ENCODE measurements at places on chromosomes 6 and 20.
A peak's percentile ranks its signal among the peaks of the same experiment; 100 is the strongest.

DNA sequence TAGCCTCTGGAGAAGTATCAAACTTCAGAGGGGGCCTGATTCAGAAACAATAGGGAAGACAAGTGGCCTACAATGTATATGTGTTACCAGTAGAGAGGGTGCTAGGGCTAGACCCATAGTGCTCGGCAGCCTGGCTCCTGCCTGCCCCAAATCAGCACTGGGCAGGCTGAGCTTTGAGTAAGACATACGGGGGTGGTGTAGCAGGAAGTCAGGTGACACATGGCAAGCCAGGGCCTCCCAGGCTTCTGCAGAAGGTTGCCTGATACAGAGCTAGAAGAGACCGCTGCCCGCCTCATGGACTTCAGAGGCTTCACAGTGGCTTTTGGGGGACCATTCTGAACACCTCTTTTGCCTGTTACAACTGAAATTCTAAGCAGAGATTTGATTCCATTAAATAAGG is 43.4 kb downstream of the RALY start:
- peak; percentile 50 for DNase-seq

GRCh38 chr6:24933868-24934401 is 1.8 kb downstream of the RIPOR2 start:
- peak; percentile 42 for DNase-seq

DNA sequence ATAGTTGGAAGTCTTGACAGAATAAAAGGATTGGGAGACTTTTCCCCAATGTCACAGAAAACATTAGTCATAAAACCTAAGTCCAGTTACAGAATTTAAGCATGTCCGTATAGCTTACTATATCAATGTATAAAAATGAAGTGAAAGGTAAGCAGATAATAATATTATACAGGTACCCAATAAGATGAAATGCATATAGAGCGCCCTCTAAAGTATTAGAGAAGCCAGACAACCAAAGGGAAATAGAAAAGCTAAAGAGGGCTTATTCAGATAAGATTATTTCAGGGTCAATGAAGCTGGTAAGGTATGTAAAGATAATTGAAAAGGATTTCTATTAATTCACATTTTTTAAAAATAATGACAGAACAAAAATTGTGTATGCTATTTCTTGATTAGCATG is 947.7 kb upstream of the MAP3K7 start:
- no peak for DNase-seq

GRCh38 chr20:62710886-62711702 is 2.5 kb downstream of the NTSR1 start:
- DNase-seq = peak; percentile 85

DNA sequence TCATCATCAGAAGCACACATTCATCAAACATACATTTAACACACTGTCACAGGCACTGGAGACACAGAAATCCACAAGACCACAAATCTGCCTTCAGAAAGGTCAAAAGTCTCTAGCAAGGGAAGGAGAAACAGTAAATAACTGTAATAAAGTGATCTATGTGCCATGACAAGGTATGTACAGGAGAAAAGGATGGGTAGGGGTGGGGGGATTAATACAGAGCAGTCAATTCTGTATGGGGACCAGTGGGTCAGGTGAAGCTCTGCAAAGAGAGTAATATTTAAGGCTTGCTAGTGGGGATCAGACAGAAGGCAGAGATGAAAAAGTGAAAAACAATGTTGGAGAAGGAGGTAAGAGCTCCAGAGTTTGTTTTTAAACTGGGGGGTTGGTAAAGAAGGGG is 32.6 kb downstream of the ELOVL5 start:
- DNase-seq = no peak

DNA sequence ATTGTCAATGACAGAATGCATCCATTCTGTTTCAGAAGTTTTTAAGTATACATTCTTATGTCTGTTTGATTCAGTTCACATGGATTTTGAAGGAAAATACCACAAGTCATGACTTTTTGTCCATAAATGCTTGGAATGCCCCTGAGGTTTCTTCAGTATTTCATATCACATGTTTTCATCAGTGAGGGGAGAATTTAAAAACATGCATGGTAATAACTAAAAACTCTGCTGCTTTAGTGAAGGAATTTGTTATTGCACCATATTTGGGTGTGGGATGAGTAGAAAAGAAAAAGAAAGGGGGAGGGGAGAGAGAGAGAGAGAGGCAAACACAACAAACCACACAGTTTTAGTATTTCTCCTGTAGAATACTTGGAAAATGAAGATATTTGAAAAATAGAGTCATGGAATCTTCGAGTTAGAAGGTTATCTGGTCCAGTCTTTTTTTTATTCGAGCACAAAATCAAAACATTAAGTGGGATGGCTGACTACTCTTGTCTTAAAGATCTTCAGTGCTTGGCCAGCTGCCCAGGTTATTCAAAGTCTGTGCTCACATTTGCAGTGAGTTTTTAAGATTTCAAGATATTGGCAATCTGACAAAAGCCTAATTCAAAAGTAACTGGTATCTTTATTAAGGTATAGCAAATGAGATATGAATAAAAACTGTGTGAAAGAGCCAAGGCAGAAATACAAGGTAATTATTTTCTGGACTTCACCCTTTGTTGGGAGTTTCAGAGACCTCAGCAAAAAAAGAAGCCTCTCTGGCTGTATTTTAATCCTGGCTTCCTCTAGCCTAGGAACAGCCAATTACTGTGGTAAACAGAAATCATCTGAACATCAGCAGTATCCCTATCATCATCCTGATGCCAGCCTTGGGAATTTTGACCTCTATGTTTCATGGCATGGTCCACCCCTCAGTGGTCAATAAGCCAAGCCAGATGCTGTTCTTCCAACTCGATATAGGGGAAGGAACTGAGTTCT is 687.9 kb upstream of the CITED2 start:
- DNase-seq = no peak

DNA sequence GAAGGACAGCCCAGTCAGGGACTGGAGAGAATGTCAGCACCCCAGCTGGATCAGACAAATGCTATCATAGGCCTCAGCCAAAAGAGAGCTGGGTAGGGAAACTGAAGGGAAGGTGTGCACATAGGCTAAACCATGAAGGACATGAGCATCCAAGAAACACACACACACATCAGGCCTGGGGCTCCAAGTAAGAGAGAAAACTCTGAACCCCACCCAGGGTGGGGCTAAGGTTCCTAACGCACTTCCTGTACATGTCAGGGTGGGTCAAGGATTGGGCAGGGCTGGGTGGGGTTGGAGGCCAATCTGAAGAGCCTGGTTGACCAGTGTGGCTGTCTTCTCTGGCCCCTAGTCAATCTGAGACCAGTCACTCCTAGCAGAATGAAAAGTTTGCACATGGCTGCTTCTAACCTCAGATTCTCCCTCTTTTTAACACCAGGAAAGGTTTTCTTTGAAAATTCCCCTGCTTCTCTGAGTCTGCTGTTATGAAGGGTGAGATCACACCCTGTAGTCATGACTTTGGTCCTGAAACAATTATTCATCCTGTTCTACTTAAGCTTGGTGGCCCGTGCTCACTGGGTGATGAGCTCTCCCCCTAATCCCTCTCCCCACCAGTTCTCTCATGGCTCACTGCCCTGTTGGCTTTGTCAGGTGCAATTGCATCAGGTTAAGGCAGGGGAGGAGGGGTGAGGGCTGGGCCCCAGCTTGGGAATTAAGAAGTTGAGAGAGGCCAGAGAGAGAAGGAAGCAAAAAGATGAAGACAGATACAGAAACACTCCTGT is 88.4 kb downstream of the MAFB start:
- no peak for DNase-seq

DNA sequence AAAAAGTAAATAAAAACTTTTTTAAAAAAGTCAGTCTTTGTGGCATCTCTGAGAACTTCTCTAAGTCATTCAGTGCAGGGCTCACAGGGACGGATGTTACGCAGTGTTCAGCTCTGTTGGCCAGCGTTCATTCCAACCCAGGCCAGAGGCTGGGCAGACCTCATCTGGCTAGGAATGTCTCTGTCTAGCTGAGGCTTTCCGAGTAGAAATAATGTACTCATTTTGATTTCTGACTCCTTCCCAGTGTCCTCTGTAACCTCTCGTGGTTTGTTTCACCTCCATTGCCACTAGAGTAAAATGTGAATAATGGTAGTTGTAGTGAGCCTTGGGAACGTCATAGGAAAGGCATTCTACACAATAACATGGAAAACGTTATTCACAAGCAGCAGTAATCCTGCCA is 135.1 kb downstream of the TMEM242 start:
- DNase-seq = no peak

DNA sequence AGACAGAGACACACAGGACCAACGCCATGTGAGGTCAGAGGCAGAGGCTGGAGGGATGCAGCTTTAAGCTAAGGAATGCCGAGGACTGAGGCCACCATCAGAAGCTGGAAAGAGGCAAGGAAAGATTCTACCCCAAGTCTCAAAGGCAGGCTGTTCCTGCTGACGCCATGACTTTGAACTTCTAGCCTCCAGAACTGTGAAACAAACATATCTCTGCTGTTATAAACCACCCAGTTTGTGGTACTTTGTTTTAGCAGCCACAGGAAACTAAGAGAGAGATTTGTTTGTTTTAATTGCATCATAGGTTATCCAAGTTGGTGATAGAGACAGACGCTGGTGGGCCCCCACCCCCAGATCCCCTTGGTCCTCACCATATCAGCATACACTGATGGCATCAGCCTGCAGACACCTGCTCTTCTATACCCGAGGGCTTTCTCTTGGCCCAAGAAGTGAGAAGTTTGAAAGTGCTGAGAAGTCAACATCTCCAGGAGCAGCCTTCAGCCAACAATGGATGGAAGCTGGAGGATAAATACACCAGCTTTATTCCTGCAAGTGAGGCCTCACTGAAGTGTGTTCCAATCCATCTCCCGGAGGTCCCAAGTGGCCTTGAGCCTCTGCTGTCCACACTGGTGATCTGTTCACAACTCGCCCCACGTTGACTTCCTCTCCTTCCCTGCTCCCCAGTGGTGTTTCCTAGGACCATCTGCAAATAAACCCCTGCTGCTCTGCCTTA is 154.7 kb downstream of the BTBD3 start:
- no peak for DNase-seq

DNA sequence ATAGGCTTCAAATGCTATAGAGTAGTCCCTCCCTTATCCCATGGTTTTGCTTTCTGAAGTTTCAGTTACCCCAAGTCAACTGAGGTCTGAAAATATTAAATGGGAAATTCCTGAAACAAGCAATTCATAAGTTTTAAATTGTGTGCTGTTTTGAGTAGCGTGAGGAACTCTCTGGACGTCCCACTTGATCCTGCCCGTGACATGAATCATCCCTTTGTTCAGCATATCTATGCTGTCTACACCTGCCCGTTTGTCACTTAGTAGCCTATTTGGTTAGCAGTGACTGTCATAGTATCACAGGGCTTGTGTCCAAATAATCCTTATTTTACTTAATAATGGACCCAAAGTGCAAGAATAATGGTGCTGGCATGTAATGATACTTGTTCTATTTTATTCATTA is 5.0 kb downstream of the PCMT1 start:
- DNase-seq = no peak

GRCh38 chr6:135944120-135944519 is 92.6 kb downstream of the PDE7B start:
- no peak for DNase-seq

DNA sequence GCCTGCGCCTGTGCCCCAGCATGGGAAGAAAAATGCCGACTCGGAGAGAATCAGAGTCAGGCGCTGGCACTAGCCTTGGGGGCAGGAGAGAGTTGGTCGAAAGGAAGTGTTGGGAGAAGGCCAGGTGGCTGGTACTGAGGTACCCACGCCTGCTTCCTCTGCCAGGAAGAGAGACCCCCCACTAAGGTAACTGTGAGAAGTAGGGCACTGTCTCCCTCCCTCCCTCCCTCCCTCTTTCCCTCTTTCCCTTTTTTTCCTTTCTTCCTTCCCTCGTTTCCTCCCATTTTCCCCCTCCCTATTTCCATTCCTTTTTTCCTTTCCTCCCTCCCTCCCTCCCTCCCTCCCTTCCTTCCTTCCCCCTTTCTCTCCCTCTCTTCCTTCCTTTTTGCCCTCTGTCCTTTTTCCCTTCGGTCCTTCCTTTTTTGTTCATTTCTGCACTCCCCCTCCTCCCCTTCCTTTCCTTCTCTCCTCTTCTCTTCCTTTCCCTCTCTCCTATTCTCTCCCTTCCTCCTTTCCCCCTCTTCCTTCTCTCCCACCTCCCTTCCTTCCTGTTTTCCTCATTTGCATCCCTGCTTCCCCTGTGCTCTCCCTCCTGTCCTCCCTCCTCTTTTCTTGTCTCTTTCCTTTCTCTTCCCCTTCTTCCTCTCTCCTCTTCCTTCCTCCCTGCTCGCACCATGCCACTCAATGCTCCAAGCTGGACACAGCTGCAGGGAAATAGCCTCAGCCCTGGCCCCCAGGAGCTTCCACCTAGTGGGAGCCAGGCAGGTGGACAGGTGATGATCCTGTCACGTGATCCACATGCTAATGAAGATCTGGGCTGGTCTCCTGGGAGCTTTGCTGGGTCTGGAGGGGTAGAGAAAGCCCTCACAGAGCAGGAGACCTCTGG is 148.0 kb downstream of the DHX35 start:
- no peak for DNase-seq

GRCh38 chr20:11686820-11687543 is 230.7 kb upstream of the BTBD3 start:
- no peak for DNase-seq

DNA sequence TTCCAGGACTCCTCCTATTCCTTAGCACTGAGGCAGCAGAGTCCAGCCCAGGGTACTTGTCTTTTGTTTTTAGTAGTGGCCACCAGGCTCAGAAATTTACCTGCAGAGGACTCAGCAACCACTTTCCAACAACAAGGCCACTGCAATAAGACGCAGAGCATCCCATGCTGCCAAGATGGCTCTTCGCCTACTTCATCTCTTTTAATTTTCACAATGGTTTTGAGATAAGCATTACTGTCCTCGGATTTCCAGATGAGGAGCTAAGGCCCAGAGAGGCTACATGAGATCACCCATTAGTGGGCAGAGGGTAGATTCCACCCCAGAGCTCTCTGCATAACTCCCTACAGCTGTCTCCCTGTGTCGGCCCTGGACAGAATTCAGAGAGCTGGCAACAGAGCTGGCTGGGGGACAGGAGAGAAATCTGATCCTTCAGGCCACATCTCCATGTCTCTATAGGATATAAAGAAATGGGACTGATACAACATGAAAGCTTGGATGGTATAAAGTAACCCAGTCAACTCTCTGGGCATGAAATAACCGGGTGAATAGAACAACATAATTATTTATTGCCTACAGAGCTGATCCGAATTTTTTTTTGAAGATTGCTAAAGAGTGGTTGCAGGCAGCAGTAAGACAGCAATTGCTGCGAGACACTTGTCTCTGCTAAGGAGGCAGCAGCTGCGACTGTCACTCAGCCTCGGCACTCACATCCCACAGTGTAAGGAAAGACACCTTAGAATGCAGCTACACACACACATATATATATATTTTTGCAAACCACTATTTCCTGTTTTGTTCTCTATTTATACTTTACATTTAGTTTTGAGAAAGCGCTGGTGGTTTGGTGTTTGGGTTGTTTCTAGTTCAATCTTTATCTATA is 37.2 kb downstream of the SCML4 start:
- DNase-seq = no peak

All from K562 (cell line).